Stimulated activated CD4-positive, alpha-beta T cell treated with anti-CD3 and anti-CD28 coated beads, Interleukin-4, amount 100 ng/mL, for 48 hours (primary cell): ENCODE measurements at places on chromosomes 1 and 21.

DNA sequence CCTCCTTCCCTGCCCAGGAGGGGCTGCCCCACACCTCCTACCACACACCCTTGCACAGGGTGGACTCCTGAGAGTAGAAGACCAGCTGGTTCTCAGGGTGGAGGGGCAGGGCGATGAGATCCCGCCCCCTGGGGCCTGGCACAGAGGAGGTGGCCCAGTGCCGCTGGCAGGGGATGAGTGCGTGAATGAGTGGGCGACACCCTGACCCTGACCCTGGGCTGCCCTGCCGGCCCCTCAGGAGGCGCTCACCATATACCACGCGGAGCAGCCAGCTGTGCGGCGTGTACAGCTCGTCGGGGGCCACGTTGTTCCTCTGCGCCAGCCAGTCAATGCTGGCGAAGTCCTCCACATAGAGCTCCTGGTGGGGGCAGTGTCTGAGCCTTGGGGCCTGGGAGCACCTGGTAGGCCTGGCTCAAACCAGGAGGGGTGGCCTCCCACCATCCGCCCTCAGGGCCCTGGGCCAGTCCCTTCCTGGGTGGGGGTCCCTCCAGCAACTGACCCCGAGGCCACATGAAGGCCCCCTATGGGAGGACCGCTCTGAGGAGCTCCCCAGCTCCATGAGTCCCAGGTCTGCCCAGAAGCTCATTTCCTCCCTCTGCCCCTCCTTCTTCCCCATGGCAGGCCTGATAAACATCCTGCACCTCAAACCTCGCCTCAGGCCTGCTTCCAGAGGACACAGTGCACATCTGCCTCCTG is 13.0 kb downstream of the LSS start:
- no peak for DNase-seq

GRCh38 chr1:45325851-45326506 is 716 bp upstream of the HPDL start:
- DNase-seq = no peak

DNA sequence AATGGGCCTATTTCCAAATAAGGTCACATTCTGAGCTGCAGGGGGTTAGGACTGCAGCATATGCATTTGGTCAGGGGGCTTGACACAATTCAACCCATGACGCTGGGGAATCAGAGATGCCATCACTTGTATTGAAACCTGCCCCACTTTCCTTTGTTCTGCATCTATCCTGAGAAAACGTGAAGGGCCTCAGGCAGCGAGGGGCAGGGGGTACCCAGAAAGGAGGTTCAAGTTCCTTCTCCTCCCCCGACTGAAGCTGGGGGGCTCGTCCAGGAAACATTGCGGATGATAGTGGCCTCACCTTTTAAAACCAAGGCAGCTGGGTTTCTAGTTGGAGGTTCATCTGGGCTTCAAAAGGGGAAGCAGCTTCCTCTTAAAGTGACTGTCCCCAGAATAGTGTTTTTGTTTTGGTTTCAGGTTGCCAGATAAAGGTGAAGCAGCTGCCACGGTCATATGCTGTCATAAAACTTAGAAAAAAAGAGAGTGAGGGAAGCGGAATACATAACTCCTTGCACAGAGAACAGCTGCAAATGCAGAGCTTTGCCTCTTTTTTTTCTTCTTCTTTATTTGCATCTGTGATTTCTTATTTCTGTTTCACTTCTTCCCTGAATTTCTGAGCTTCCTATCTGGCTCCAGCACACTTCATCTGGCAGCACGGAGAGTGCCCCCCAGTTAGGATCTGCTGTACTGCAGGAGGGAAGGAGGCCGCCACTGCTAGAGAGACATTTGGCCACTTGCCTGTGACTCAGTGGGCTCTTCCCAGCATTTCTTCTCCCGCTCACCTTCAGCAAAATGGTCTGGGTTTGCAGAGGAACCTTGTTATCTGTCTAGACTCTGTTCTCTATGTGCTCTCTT is 142.0 kb downstream of the AJAP1 start:
- DNase-seq = no peak

DNA sequence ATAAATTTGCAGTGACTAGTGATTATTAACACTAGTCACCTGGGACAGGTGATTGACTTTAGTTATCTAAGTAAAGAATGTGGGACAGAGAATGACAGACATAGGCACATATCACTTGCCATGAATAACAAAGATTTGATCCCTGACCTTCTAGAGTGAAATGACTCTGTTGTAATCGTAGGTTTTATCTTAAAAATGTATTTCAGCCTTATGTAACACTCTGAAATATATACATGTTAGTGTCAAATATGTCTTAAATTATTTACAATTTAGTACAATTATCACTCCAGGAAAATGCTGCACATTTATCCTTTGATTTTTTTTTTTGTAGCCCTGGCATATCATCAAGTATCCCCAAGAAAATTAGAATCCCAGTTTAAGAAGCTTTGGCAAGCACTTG is 186.4 kb upstream of the PTGFR start:
- no peak for DNase-seq

GRCh38 chr1:6673816-6674398 is 27.7 kb downstream of the DNAJC11 start:
- no peak for DNase-seq

- no peak for DNase-seq
These were observed 22.3 kb upstream of the SPSB1 start for GRCh38 chr1:9270290-9270883.

GRCh38 chr1:204326771-204327300 is 32.9 kb downstream of the PLEKHA6 start:
- no peak for DNase-seq

GRCh38 chr1:18480315-18481189 is at the start of gene KLHDC7A:
TSS of gene KLHDC7A (plus strand) at chr1:18480930. CDS start at chr1:18480982, 52 bp downstream.
- no peak for DNase-seq

DNA sequence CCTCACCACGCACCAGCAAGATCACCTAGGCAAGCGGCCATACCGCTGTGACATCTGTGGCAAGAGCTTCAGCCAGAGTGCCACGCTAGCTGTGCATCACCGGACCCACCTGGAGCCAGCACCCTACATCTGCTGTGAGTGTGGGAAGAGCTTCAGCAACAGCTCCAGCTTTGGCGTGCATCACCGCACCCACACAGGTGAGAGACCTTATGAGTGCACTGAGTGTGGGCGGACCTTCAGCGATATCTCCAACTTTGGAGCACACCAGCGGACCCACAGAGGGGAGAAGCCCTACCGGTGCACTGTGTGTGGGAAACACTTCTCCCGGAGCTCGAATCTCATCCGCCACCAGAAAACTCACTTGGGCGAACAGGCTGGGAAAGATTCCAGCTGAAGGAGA is 5.0 kb downstream of the ZNF691 start:
- DNase-seq = no peak

DNA sequence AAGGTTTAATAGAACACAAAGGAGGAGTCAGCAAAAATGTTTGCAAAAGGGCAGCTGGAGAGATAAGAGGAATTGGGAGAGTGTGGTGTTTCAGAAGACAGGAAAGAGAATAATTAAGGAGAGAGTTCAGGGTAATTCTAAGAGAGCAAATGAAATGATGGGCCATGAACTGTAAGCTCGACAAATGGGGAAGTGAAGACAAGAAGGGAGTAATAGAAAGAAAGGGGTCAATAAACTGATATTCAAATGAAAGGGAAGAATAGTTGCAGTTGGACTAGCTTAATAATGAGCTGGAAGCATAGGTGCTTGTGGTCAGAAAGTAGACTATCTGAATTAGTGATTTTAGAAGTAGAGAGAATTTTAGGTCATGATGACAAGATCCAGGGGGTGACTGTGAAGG is 15.6 kb upstream of the RNF220 start:
- DNase-seq = no peak

DNA sequence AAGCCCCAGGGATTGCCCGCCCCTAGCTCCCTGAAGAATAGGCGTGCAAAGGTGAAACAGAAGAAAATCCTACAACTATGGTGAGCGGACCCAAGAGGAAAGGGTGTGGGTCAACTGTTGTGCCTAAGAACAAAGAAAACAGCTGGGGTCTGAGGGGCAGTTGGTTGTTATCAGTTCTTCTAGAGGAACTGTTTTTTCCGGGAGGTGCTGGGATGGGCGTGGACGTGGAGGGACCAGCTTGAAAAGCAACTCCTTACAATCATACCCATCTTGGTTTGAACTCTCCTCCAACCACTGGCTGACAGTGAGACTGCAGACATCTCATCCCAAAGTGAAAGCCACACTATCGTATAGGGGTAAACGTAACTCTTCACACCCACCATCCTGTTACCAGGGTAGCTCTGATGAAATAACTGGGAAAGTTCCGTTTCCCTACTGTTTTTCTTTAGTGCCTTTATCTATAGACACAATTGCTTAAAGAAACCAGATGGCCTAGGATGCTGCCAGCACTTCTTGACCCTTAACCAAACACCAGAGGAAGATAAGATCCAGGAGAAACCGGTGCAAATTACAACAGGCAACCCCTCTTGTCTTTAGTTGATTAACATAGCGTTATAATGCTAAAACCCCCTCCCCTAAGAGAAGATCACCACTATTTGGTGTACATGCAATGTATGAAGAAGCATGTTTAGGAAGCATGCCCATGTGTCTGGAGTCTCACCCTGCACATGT is 25.6 kb upstream of the FAM89A start:
- no peak for DNase-seq

DNA sequence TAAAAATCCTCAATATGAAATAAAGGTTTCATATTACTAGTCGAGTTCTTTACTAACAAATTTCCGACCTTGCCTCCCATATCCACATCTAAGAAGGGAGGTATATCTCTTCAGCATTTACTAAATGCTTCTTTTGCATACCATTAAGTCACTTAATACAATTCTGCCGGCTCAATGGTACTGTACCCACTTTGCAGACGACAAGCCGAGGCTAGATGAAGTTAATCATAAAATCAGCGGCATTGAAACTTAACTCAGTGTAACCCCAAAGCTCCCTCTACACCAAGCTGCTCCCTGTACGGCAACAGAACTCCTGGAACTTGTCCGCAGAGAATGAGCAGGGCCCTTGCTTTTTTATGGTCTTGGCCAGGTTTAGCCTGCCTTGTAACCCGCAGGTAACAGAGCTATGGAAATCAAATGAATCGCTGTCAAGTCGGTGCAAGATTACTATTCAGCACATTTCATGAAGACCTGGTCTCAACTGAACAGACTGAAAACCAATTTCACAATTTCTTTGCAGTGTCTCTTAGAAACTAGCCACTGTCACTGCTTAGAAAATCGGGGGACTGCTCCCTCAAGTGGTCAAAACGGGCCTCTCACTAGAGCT is 738 bp downstream of the INTS7 start:
- DNase-seq = no peak

DNA sequence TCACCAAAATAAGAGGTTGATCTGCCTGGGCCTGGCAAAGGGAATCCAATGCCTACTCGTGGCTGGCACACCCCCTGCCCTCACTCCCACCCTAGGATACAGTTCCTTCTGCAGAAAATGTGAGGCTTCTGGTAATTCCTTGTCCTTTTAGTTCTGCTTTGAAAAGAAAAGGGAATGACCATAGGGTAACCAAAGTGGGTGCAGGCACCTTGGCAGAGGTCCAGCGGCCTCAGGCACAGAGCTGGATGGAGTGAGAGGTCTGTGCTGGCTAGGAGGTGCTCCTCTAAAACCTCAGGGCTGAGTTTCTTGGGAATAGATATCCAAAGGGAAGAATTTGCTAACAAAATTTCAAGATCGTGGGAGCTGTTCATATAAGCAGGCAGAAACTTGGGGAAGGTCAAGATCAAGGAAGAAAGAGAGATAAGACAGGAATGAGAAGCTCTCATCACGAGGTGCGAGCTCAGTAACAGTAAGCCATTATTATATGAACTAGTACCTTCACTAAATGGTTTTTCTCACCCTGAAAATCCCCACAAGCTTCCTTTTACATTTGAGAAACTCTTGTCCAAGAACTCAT is 293.1 kb upstream of the LYPLAL1 start:
- DNase-seq = no peak

DNA sequence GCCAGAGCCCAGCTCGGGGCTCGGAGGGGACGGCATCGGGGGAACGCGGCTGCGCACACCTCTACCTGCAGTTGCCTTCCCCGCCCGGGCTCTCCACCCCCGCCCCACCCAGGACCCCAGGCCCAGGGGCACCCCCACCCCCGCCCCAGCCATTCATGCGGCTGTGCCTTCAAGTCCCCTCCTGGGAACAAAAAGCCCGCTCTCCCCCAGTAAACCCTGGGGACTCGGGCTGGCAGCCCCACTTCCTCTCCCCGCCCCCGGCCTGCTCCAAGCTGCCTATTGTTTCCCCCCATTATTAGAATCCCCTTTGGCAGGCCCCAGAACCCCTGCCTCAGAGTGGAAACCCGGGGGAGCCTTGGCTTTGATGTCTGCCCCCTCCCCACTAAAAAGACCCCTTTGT is 18.0 kb downstream of the MEGF6 start:
- DNase-seq = no peak

DNA sequence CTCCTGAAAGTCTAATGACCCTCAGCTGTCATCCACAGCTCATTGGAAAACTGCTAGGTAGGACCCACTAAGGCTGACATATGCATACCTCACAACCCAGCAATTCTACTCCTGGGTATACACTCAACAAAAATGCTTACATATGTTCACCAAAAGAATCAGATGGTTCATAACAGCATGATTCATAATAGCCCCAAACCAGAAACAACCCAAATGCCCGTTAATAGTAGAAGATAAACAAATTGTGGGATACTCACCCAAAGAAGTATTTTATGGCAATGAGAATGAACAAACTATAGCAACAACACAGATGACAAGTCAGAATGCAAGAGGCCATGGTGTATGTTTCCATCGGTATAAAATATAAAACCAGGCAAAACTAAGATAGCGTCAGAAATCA is 124.6 kb downstream of the HLCS start:
- no peak for DNase-seq

- DNase-seq = no peak
These were observed 510.2 kb upstream of the USP24 start for GRCh38 chr1:55725378-55725777.

- no peak for DNase-seq
These were observed 173.2 kb downstream of the COP1 start for GRCh38 chr1:176033881-176034280.

DNA sequence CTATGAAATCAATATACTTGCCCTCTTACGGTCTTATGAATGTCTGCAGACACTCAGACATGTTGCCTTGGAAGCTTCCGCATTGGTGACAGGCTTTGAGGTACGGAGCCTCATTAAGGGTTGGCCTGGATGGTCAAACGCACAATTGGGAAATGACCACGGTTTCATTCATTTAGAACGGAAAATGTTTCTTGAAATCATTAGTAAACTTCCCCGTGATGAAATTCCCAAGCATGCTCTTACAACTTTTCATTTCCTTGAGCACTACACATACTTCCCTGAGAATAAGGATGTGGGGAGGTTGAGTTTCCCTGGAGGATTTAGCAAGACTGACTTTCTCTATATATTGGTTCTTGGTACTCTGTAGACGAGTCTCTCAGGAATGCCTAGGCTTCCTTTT is 146.3 kb downstream of the HLX start:
- DNase-seq = no peak

DNA sequence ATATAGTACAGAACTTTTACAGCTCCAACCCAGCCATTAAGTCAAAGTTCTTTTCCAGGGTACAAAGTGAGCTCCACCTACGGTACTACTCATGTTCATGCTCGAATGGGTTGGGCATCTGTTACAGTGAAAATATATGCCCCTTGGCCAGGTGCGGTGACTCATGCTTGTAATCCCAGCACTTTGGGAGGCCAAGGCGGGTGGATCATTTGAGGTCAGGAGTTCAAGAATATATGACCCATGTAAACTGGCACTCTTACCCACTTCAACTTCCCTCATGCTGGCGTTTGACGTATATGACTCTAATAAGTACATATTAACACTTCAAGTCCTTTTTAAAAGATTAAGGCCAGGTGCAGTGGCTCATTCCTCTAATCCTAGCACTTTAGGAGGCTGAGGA is 71.3 kb upstream of the PKN2 start:
- DNase-seq = no peak
